A549 treated with ZK216348 at 1 μM for 4 hours (cell line): ENCODE measurements at places on chromosomes 4 and X. TPM values are rescaled to one million over a fixed set of nuclear protein-coding genes. Genes with fewer than 3 reads are reported as not detected.

Gene UFSP2
- 12.5 to 16.6 TPM (median 14.3 TPM) in 5 replicates for total RNA-seq

Gene NMU
- total RNA-seq, result 0.32 to 0.56 TPM (median 0.54 TPM) in 5 replicates

Gene ADH1A
- not detected in 5 replicates for total RNA-seq

Gene CACNA1F
- total RNA-seq, result not detected in 5 replicates

Gene PNMA5
- not detected in 5 replicates for total RNA-seq

Gene GLRA2
- total RNA-seq, result not detected in 5 replicates

Gene ZXDA
- 1.1 to 2.1 TPM (median 1.6 TPM) in 5 replicates for total RNA-seq

Gene TLR1
- 0.17 to 0.81 TPM (median 0.32 TPM) in 5 replicates for total RNA-seq

Gene TMEM154
- total RNA-seq, result 0.04 to 0.06 TPM in 2 of 5 replicates, not detected in the others

Gene PAGE5
- not detected in 5 replicates for total RNA-seq

Gene PAGE2B
- total RNA-seq, result not detected in 5 replicates

Gene GAGE1
- not detected in 5 replicates for total RNA-seq

Gene TLR7
- not detected in 5 replicates for total RNA-seq

Gene F8A3
- 0.38 to 2.1 TPM (median 1.0 TPM) in 5 replicates for total RNA-seq

Gene DKK2
- not detected in 5 replicates for total RNA-seq

Gene RAB33A
- total RNA-seq, result 0.19 to 0.66 TPM (median 0.23 TPM) in 4 of 5 replicates, not detected in the other

Gene TMPRSS11B
- total RNA-seq, result not detected in 5 replicates

Gene C4orf50
- total RNA-seq, result not detected in 5 replicates

Gene SLITRK4
- not detected in 5 replicates for total RNA-seq

Gene SH3RF1
- total RNA-seq, result 7.8 to 11.3 TPM (median 10.9 TPM) in 5 replicates

Gene GAGE12F
- total RNA-seq, result not detected in 5 replicates

Gene GYPB
- total RNA-seq, result not detected in 5 replicates

Gene GLOD5
- total RNA-seq, result not detected in 5 replicates

Gene DRD5
- total RNA-seq, result not detected in 5 replicates

Gene PNMA3
- 0.07 to 0.31 TPM (median 0.20 TPM) in 5 replicates for total RNA-seq
